ENCODE measurements at places on chromosomes 3 and 15.

- no peak for DNase-seq
Measured at GRCh38 chr3:155647206-155647605, 97.7 kb downstream of the PLCH1 start.

DNA sequence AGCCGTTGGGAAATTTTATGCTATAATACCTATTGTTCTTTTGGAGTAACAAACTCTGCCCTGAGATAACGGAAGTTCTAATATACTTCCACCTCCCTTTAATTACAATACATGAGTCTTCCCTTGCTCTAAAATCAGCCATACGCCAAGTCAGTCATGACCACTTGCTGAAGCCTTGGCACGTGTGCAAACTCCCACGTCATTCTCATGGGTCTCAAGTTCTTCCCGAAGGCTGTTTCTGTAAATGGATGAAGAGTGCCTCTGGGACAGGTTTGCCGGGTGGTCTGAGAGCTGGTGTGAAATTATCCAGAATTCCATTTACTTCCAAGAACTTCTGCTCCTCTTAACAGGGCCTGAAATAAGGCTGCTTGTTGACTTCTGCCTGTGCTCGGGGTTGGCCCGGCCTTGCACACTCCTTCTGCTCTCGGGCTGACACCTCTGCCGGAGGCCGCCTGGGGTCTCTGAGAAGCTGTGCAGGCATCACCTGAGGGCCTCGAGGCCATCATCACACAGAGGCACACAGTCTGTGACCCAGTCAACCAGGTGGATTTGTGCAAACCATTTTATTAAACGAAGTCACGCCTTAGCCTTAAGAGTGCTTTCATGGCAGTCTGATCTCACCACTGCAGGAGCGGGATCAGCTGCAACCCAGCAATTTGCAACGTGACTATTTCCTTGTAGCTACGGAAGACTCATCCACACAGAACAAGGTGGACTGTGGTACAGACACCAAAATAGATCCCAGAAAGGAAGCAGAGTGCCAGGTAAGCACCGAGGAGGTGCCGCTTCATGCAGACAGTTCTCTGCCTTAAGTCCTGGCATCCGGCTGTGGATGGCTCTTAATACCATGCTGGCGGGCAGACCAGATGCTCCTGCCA lies 120.1 kb downstream of the ADAMTS17 start:
- DNase-seq = no peak

DNA sequence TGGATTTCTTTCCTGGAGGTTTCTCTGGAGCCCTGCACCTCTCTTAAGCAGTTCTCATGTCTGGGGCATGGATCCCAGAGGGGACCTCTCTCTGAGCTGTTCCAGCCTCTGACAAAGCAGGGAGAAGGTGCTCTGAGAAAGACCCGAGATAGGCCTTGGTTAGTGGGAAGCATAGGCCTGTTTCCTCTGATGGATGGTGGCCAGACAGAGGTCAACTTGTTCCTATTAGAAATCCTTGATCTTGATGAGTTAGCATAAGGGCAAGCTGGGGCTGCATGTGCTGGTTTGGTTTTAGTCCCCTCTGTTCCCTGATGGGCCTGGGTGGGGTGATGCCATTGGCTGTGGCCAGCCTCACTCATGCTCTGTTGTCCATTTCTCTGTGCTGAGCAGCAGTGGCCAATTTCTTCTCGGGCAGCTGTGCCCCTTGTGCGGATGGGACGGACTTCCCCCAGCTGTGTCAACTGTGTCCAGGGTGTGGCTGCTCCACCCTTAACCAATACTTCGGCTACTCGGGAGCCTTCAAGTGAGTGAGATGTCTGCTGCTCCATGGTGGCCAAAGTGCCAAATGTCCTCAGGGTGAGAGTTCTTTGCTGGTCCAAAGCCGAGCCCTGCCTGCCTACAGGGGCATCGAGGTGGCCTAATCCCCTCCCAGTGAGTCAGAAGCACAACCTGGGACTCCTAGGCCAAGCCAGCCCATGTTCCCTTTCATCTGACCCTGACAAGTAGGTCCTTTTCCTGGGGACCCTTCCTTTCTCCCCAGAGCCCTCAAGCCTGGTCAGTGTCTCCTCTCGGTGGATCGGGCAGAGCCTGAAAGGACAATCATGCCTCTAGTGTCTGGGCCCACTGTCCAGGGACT lies 9.0 kb downstream of the TF start:
- no peak for DNase-seq

GRCh38 chr3:170909129-170909903 lies 879 bp upstream of the EIF5A2 start:
- no peak for DNase-seq

- no peak for DNase-seq
Measured at GRCh38 chr3:169822540-169822939, 9.8 kb upstream of the LRRC34 start.

DNA sequence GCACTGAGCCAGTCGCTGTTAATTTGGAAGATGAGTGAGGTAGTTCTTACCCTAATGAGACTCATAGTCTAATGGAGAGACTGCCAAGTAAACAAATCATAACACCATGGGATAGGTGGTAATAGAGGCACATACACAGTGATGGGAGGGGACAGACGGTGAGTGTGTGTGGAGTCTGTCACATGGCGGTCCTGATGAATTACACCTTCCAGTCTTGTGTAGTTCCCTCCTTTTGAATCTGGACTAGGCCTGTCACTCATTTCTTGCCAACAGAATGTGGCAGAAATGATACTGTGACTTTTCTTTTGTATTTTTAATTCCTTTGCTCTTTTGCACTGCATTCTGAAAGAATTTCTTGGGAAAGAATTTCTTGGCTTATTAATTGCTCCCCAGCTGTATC lies 78.1 kb downstream of the NR1D2 start:
- DNase-seq = no peak

DNA sequence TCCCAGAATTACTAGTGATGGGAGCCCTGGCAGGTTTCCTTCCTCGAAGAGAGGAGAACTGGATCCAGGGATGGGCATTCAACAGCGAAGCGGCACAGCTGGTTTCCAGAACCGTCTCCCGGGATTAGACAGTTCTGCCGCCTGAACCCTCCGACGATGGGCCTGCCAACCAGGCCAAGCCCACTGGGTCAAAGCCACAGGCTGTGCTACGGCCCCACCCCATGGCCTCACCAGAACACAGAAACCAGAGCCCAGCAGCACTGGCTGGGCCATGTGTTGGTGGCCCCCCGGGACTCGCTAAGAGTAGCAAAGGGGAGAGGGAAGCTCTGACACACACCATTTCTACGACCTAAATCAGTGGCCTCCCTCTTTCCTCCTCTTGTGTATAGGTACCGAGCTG lies 2.2 kb downstream of the C15orf62 start:
- DNase-seq = no peak

GRCh38 chr3:12979947-12980487 lies 93.2 kb downstream of the IQSEC1 start:
- DNase-seq = no peak

- no peak for DNase-seq
Measured at GRCh38 chr3:115915061-115915460, 291.8 kb downstream of the GAP43 start.

DNA sequence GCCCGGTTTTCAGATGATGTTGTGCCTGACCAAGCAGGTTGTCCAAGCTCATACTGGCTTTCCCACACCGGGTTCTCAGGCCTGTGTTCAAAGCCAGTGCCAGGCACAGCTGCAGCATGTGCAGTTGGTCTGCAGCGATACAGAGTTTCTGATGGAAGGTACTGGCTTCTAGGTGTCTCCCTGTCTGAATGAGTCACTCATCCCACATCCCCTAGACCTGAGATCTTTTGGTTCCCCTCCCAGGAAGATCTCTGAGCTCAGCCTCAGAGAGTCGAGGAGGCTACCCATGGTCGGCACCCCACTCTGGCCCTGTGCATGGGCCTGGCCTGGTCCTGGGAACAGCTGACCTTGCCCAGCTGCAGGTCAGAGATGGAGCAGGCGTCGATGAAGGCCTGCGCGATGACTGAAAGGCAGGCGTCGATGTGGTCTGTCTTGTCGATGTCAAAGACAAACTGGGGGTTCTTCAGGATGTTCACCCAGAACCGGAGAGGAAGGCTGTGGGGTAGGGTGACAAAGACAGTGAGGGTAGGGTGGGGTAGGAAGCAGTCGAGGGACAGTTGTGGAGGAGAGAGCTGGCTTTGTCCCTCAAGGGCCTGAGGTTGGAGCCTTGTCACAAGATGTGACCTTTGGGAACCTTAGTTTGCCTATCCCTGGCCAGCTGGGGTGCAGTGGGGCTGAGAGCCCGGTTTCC lies 15.3 kb downstream of the H1-8 start:
- no peak for DNase-seq

DNA sequence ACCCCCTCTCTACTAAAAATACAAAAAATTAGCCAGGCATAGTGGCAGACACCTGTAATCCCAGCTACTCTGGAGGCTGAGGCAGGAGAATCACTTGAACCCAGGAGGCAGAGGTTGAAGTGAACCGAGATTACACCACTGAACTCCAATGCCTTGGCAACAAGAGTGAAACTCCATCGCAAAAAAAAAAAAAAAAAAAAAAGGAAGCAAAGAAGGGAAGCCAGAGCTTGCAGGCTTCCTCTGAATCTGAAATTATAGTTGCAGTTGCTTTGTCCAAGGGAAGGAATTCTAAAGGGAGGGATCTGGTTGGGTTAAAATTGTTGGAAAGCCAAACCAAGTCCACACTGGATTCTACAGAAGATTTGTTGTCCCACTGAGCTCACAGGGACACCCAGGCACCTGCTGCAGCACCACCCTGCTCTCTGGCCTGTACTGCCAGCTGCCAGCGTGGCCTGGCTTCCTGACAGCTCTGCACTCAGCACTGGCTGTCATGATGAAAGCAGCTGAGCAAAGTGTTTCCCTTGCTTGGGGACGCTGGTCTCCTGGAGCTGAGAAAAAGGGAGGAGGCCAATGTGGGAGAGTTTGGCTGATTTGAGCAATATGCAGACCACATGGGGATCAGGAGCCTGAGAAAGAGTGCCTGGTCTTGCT lies 88.8 kb upstream of the HES1 start:
- DNase-seq = no peak

GRCh38 chr3:12165909-12166308 lies 7.2 kb upstream of the TIMP4 start:
- no peak for DNase-seq

DNA sequence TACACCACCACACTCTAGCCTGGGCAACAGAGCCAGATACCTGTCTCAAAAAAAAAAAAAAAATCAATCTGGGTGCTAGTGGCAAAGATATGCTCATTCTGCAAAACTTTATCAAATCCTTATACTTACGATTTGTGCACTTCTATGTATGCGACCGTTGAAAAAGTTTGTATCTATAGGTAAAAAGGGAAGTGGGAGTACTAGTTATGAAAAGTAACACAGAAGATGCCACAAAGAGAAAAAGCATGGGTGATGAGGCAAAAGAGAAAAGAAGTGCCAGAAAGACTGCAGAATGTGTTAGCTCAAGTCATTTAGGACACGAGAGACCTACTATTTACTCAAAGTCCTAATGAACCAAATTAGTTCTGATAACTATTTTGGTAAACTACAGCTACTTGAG lies 407.8 kb downstream of the SHQ1 start:
- no peak for DNase-seq

GRCh38 chr3:18989237-18989795 lies 159.0 kb upstream of the KCNH8 start:
- no peak for DNase-seq

GRCh38 chr3:99186016-99186415 lies 284.5 kb upstream of the DCBLD2 start:
- DNase-seq = no peak

- DNase-seq = no peak
Measured at GRCh38 chr3:164781755-164782154, 296.5 kb downstream of the SI start.

DNA sequence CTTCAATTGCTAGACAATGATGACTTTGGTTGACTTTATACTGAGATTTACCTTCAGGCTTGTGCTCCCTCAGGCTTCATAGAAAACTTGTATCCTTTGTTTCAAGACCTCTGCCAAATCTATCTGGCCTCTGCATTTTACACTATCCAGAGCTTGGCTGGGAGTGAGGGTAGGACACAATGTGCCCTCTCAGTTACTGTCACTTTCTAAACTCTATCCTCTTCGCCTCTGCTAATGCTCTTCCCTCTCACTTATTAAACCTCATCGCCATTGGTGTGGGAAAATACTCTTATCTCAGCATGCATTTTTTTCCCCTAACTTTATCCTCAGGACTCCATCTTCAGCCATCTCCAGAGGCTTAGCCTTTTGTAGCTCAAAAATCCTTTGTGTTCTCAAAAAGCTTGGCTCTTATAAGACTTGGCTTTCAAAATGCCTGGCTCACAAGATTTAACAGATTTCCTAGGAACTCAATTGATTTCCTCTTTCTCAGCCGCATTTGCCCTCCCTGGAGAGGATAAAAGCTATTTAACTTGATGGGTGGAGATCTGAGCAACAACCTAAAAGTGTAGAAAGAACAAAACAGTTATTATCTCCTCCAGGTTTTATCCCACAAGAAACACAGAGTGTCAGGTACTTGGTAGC lies 28.3 kb downstream of the SUCNR1 start:
- no peak for DNase-seq

GRCh38 chr15:76209523-76209922 lies 101.7 kb downstream of the ETFA start:
- no peak for DNase-seq

GRCh38 chr15:47824147-47824546 lies 106.8 kb downstream of the SEMA6D start:
- no peak for DNase-seq

- DNase-seq = no peak
Measured at GRCh38 chr3:78670746-78671145, 1097.1 kb downstream of the ROBO1 start.

DNA sequence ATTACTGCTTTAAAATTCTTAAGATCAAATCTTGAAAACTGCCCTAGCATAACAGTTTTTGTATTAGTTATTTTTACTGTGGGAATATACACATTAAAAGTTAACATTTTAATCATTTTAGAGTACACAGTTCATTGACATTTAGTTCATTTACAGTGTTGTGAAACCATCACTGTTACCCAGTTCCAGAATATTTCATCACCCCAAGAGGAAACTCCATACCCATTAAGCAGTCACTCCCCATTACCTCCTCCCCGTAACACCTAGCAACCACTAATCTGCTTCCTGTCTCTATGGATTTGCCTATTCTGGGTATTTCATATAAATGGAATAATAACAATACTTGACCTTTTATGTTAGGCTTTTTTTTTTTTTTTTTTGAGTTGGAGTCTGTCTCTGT lies 164.1 kb upstream of the LRRFIP2 start:
- DNase-seq = no peak

DNA sequence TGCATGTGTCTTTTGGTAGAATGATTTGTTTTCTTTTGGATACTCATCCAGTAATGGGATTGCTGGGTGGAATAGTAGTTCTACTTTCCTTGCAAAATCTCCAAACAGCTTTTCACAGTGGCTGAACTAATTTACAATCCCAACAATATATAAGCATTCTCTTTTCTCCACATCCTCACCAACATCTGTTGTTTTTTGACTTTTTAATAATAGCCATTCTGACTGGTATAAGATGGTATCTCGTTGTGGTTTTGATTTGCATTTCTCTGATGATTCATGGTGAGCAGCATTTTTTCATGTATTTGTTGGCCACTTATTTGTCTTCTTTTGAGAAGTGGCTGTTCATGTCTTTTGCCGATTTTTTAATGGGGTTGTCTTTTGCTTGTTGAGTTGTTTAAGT lies 55.8 kb downstream of the ST8SIA2 start:
- DNase-seq = no peak
